ENCODE measurements at places on chromosomes 1 and 21.
A peak's percentile ranks its signal among the peaks of the same experiment; 100 is the strongest.

DNA sequence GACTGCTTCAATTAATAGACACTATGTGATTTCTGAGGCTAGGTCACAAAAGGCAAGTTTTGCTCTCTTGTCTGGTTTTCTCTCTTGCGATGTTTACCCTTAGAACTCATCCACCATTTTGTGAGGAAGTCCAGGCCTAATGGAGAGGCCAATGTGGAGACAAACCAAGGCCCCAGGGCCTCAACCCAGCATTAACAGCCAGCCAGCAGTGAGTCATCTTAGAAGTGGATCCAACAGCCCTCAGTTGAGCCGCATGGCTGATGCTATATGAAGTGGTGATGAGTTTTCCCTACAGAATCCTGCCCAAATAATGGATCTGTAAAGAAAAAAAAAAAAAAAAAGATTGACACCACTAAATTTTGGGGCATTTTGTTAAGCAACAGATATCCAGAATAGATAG, 95.1 kb downstream of the DNTTIP2 start:
- DNase-seq = no peak

DNA sequence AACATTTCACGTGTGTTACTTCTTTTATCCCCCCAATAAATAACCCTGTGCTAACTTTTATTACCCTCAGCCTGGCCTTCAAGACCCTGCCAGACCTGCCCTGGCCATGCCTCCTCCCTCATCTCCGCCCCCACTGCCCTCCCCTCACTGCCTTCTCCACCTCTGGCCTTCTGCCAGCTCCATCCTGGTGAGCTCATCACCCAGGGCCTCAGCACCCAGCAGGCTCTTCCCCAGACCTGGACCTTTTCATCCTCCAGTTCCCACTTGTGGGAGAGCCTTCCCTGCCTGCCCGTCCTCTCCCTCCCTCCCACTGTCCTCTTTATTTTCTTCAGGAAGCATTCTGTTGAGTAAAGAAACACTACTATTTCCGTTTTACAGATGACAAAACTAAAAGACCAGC, 72.0 kb downstream of the SLC66A1 start:
- DNase-seq = no peak

DNA sequence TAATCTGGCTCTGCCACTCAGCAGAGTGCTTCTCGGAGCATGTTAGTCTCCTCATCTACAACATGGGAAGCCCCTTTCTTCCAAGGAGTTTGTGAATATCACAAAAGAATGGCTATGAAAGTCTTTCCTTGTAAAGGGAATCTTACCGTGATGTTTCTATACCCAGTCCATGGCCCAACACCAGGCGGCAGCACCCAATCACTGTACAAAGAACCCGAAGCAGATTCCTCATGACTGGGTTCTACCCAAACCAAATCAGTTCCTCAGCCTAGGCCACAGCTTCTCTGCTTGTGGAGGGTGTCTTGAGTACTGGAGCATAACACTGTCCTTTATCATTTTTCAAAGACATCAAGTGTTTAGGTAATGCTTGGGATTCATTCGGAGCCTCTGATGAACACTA, 16.6 kb upstream of the SLFNL1 start:
- no peak for DNase-seq

GRCh38 chr1:89311757-89312156, 39.1 kb upstream of the GBP5 start:
- DNase-seq = no peak

GRCh38 chr1:47181095-47181954, 8.5 kb downstream of the PDZK1IP1 start:
- peak; percentile 99 for DNase-seq

- peak; percentile 45 for DNase-seq
Observed at GRCh38 chr1:35220976-35221375, 28.0 kb upstream of the SFPQ start.

DNA sequence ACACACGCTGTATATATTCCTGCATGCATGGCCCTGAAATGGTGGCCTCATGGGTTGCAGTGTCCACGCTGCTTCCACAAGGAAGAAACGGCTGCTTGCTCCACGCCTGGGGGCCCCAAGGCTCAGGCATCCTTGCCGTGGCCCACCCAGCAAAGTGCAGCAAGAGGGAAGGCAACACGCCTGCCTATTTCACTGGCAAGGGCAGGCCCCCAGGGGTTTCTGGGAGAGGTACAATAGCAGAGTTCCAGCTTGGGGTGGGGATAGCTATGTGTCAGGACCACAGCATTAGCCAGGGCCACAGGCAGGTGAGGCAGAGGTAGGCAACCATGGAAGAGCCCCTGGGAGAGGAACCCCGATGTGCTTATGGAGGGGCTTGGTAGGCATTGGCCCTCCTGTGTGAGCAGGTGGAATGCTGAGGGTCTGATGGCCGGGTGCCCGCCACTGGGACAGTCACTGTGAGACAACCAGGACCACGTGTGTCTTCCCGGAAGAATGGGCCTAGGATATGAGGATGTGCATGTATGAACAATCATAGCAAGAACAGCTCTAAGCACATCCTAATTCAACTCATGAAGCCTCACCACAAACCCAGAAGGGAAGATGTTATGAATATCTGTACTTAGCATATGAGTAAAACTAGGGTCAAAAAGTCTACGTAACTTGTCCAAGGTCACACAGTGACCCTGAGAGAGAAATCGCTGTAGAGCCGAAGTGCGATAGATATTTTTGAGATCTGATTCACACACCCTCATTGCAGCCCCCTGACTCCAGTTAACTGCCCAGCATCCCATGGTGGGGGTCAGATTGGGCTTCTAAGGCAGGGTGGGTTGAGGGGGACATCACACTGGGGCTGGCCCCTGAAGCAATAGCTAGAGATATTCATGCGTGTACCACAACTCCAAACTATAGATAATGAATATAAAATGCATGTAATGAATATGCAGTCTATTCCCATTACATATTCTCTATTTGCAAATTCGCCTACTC, 11.8 kb downstream of the TFF2 start:
- DNase-seq = no peak
